ENCODE measurements at places on chromosomes 6 and 20. TPM values are rescaled to one million over a fixed set of nuclear protein-coding genes. Genes with fewer than 3 reads are reported as not detected.

- peaks cover 27% of the 10 kb centered on the region for H3K36me3 ChIP-seq
- DNase-seq = no peak
- no peak overlapping the region for H3K27ac ChIP-seq
- no peaks in the 10 kb centered on the region for H3K4me1 ChIP-seq
These were observed 60.1 kb downstream of the GFRA4 start for GRCh38 chr20:3603108-3603507.

GRCh38 chr20:59525500-59526241 is 78.7 kb upstream of the PHACTR3 start:
- DNase-seq = peak; percentile 86
- no peaks in the 10 kb centered on the region for H3K27me3 ChIP-seq
- no peak overlapping the region for H3K27ac ChIP-seq
- no peaks in the 10 kb centered on the region for H3K36me3 ChIP-seq
- no peaks in the 10 kb centered on the region for H3K4me1 ChIP-seq
- H3K4me3 ChIP-seq = no peak overlapping the region

DNA sequence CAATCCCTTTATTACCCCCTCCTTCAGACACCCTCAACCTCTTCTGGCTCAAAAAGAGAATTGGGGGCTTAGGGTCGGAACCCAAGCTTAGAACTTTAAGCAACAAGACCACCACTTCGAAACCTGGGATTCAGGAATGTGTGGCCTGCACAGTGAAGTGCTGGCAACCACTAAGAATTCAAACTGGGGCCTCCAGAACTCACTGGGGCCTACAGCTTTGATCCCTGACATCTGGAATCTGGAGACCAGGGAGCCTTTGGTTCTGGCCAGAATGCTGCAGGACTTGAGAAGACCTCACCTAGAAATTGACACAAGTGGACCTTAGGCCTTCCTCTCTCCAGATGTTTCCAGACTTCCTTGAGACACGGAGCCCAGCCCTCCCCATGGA is 2.2 kb downstream of the TNF start:
- no peak overlapping the region for H3K4me3 ChIP-seq
- no peaks in the 10 kb centered on the region for H3K36me3 ChIP-seq
- peaks cover 14% of the 10 kb centered on the region for H3K4me1 ChIP-seq
- peak; percentile 48 for DNase-seq
- no peak overlapping the region for H3K27ac ChIP-seq

DNA sequence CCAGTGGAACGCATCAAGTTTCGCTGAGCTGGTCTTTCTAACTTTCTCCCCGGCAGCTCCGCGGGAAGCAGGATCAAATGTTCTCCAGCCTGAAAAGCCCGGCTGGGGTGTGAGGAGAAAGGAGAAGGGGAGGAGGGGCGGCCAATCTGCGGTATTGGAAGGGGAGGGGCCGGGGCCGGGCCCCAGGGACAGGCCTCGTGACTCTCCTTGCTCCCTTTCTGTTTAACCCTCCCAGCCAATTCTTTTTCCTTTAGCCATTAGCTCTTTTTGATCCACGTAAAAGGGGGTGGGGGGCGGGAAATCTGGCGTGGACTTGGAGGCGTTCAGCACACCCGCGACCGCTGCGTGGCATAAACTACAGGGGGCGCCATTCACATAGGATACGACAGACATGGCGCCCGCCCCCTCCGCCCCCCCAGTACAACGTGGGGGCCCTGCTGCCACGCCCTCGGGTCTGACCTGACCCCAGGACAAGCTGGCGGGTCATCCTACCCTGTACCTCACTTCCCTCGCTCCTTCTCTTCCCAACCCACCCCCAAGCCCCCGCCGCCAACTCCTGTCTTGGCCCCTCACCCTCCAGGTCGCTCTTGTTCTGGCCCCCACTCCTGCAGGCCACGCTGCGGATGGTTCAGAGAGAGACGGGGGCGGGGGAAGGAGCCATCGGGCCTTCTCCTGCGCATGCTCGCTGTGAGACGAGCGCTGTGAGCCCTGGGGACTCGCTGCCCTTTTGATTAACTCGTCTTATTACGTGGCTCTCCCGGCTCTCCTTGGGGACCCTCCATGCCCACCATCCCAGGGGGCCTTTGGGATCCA is 7.8 kb upstream of the MDGA1 start:
- peak overlapping the region; percentile 50 for H3K27ac ChIP-seq
- peaks cover 4% of the 10 kb centered on the region for H3K27me3 ChIP-seq
- peak; percentile 96 for DNase-seq

GRCh38 chr6:166045860-166046200 is 121.8 kb downstream of the TBXT start:
- no peak for DNase-seq
- H3K36me3 ChIP-seq = no peaks in the 10 kb centered on the region

- DNase-seq = no peak
- H3K27ac ChIP-seq = no peak overlapping the region
- H3K4me3 ChIP-seq = no peak overlapping the region
- H3K36me3 ChIP-seq = peaks cover 10% of the 10 kb centered on the region
- no peaks in the 10 kb centered on the region for H3K4me1 ChIP-seq
These were observed 62.5 kb upstream of the PTGIS start for GRCh38 chr20:49630396-49630951.

DNA sequence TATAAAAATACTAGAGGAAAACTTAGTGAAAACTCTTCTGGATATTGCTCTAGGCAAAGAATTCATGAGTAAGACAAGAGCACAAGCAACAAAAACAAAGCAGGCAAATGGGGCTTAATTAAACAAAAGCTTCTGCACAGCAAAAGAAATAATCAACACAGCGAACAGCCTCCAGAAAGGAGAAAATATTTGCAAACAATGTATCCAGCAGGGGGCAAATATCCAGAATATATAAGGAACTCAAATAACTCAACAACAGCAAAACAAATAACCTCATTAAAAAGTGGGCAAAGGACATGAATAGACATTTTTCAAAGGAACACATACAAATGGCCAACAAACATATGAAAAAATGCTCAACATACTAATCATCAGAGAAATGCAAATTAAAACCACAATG is 17.1 kb upstream of the HECA start:
- no peaks in the 10 kb centered on the region for H3K4me1 ChIP-seq
- no peaks in the 10 kb centered on the region for H3K27me3 ChIP-seq
- no peak overlapping the region for H3K27ac ChIP-seq
- no peak for DNase-seq
- H3K36me3 ChIP-seq = no peaks in the 10 kb centered on the region
- no peak overlapping the region for H3K4me3 ChIP-seq

DNA sequence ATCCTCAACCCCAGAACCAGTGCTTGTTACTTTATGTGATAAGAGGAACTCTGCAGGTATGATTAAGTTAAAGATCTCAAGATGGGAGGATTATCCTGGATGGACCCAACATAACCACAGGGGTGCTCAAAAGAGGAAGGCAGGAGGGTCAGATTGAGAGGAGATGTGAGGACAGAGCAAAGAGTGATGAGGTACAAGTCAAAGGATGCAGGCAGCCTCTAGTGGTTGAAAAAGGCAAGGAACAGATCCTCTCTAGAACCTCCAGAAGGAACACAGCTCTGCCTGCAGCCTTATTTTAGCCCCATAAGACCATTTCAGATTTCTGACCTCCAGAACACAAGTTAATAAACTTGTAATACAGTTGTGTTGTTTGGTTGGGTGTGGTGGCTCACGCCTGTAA is 41.2 kb downstream of the PDSS2 start:
- H3K27ac ChIP-seq = no peak overlapping the region
- H3K27me3 ChIP-seq = no peaks in the 10 kb centered on the region
- no peak overlapping the region for H3K4me3 ChIP-seq
- no peak for DNase-seq
- no peaks in the 10 kb centered on the region for H3K36me3 ChIP-seq
- no peaks in the 10 kb centered on the region for H3K4me1 ChIP-seq

DNA sequence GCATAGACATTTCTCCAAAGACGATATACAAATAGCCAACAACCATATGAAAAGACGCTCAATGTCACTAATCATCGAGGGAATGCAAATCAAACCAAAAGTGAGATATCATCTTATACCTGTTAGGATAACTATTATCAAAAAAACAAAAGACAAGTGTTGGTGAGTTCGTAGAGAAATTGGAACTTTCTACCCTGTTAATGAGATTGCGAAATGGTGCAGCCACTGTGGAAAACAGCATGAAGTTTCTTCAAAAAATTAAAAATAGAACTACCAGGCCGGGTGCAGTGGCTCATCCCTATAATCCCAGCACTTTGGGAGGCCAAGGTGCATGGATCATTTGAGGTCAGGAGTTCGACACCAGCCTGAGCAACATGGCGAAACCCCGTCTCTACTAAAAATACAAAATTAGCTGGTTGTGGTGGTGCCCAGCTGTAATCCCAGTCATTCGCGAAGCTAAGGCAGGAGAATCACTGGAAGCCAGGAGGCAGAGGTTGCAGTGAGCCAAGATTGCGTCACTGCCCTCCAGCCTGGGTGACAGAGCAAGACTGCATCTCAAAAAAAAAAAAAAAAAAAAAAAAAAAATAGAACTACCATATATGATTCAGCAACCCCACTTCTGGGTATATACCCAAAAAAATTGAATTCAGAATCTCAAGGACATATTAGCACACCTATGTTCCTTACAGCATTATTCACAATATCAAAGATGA is 170.0 kb upstream of the ZNF184 start:
- H3K4me3 ChIP-seq = no peak overlapping the region
- H3K4me1 ChIP-seq = no peaks in the 10 kb centered on the region
- no peaks in the 10 kb centered on the region for H3K27me3 ChIP-seq
- H3K27ac ChIP-seq = no peak overlapping the region
- no peak for DNase-seq

Gene GSTA2
- total RNA-seq = not detected

Gene DEFB115
- not detected for total RNA-seq

Gene CRISP1
- total RNA-seq = not detected

Gene SRSF6
- total RNA-seq = 70.1 TPM
